ENCODE measurements at places on chromosomes 5 and 9.

GRCh38 chr5:2370626-2371418 is 380.7 kb downstream of the IRX2 start:
- DNase-seq = no peak

DNA sequence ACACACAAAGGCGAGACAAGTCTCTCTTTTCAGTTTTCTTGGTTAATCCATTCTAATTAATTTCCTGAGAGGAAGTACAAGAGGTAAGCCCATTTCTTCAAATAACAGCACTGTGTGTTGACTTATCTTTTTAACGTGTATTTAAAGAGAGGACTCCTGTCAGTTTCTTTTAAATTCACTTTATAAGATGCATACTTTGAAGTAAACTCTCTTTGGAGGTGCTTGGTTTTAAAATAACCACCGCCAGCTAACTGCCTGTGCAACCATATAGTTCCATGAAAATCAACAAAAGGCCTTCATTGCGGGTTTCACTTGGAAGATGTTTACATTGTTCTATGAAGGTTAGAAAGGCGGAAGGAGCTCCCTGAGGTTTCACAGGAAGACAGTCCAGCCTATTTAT is 13.1 kb upstream of the SERINC5 start:
- no peak for DNase-seq

- no peak for DNase-seq
These were observed 144.8 kb upstream of the PIK3R1 start for GRCh38 chr5:68070591-68071281.

DNA sequence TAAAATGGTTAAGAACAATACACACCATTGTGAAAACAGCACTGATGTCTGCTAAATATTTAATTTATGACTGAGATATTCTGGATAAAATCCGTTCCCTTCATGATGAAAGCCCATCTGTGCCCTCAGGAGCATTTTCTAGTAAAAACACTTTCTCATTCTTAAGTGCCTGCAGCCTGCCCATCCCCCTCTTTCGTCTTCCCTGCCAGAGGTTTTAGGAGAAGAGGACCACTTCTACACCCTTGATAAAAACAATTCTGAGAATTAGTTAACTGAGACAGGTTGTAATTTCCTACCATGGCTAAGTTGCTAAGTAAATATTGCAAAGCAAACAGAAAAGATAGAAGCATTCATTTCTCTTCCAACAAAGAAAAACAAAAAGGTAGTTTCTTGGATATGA is 272.6 kb downstream of the ATPSCKMT start:
- DNase-seq = no peak

- no peak for DNase-seq
These were observed 299.8 kb downstream of the TMEM38B start for GRCh38 chr9:105993921-105994715.

DNA sequence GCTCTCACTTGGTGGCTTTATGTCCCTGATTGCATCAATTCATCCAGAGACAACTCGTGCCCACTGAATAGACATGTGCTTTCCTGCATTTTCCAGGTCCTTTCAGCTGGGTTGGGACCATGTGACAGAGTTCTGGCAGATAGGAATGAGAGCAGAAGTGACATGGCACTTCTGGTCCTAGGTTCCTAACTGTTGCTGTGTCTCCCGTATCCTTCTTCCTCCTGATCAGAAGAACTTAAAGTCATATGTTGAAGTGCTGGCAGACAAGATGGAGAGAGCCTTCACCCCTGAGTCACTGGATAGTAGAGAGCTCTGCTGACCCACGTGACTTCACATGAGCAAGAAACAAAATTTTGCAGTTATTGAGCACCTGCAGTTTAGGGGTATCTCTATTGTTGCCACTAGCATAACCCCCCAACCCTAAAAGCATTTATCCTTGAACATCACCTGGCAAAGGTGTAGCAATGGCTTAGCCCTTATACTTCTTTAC is 80.0 kb downstream of the NREP start:
- no peak for DNase-seq

DNA sequence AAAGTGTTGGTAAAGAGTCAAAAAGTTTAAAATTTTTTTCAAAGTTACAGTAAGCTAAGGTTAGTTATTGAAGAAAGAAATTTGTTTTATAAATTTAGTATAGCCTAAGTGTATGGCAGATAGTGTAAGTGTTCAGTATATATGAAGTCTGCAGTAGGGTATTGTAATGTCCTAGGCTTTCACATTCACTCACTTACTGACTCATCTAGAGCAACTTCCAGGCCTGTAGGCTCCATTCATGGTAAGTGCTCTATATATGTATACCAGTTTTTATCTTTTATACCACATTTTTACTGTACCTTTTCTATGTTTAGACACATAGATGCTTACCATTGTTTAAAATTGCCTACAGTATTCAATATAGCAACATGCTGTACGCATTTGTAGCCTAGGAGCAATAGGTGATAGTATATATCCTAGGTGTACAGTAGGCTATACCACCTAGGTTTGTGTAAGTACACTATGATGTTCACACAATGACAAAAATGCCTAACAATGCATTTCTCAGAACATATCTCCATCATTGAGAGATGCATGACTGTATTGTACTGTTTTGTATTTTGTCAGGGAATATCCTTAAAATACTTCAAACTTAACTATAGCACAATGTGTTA is 38.5 kb downstream of the CYSTM1 start:
- DNase-seq = no peak

DNA sequence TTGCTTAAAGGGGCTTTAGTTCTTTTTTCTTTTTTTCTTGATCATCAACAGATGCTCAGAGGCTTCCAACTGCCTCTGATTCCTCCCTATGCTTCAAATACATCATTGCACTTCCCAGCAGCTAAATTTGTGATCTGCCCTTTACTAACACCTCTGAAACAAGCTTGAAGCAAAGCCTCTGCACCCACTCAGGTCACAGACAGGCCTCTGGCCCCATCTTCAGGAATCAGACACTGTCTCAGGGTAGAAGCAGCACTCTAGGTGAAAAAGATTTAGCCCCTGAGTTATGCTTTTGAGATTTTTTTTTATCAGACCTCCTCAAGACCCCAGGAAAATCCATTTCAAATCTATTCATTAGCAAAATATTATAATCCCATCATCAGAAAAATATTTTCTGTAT is 91.5 kb downstream of the MAMDC2 start:
- no peak for DNase-seq

GRCh38 chr5:133870661-133871060 is 97.8 kb downstream of the C5orf15 start:
- no peak for DNase-seq

GRCh38 chr9:116806075-116806474 is 119.0 kb downstream of the TRIM32 start:
- no peak for DNase-seq

- DNase-seq = no peak
These were observed 159.6 kb upstream of the TBCA start for GRCh38 chr5:77935506-77936364.

DNA sequence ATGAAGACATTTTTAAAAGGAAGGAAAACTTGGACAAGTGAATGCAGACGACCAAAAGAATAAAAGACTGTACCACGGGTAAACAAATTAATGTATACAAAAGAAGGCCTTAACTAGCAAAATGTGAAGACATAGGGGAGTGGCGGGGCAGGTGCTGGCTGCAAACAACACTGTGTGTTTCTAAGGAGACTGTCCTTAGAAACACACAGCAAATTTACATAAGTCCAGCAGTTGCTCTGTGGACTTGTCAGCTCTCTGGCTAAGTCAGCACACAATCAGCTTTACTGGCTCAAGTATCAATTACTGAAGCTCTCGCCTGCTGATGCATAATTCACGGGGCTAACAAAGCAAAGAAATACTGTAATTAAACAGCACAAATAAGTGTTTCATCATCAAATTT is 24.8 kb downstream of the PTBP3 start:
- no peak for DNase-seq

- DNase-seq = no peak
These were observed 1819.8 kb upstream of the C9orf72 start for GRCh38 chr9:29393064-29393463.

GRCh38 chr5:43631182-43631910 is 28.4 kb downstream of the NNT start:
- DNase-seq = no peak

DNA sequence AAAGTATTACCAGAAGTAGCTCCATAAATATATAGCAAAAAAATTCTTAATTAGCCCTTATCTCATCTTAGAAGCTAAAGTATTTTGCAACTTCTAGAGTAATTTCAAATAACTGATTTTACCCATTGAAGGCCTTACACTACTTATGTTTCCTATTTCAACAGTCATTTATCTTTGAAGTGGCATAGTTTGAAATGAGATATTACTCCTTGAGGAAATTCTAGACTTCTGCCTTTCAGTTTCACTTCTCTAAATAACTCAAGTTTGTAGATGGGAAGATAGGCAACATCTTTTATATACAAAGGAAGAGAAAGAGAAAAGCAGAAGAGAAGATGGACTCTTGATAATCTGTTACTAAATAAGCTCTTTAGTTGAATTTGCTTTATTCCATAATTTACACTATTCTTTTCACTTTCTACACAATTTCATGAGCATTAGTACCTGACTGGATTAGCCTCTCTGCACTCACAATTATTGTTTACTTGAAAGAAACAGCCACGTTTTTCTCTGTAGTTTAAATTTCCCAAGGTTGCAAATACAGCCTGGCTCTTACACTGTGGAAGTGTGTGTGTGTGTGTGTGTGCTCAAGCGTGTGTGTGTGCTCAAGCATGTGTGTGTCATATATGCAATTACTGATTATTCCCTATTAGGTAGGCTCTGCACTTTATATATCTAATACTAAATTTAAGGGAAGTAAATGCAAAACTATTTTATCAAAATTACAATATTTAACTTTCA is 60.6 kb upstream of the EMB start:
- DNase-seq = no peak

DNA sequence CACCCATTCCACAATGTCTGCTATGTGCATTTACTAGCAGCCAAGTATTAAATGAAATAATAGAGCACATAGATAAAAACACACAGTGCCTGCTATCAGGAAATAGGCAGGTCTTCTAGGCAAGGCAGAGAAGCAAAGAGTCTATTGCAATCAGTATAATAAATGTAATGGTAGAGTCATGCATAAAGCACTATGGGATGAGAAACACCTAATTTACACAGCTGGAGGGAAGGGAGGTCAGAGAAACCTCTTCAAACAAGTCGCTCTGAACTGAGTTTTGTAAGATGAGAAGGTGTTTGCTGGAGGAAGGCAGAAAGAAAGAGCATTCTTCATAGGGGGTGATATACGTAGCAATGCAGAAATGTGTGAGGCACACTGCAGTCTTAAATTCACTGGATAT is 341.0 kb upstream of the DMAC1 start:
- DNase-seq = no peak

DNA sequence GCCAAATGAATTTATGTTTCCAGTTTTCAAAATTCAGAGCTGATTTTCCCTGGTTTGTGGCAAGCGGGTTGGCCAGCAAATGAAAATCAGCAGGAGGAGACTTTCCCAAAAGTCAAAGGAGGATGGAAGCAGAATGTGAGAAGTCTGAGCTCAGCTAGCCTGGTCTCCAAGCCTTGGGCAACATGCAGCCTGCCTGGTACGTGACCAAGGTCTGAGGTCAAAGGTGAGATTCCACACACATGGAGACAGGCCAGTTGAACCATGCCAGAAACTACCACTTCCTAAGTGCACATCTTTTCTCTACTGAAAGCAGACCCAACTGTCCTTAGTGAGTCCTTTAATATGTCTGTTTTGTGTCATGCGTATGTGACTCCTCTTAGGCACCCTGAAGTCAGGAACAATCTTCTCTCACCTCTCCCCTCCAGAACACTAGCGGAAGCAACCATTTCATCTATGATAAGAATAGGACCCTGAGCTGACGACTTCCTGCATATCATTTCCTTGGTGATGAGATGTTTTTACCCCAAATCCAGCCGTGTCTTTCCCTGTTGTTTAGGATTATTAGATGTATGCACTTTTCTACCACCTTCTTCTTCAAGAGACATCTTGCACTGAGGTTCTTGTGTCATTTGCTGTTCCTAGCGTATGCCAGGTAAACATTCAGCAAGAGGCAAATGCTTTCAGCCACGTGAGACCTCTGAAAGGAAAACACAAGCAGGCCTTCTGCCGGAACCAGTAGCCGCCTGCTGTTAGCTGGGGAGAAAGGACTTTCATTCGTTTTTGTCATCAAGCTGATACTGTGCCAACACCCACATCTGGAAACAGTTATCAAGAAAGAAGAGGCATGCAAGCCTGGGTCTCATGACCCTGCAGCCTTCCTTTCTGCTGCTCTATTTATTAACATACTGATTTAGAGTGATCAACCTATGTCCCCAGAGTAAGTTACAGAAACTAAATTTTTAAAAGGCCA is 9.7 kb upstream of the TGFBI start:
- DNase-seq = no peak

- no peak for DNase-seq
These were observed 80.0 kb upstream of the SAP30L start for GRCh38 chr5:154365823-154366222.
